ENCODE measurements at places on chromosomes 2 and 18.

GRCh38 chr18:31509571-31509970, 11.6 kb downstream of the DSG2 start:
- DNase-seq, result no peak

DNA sequence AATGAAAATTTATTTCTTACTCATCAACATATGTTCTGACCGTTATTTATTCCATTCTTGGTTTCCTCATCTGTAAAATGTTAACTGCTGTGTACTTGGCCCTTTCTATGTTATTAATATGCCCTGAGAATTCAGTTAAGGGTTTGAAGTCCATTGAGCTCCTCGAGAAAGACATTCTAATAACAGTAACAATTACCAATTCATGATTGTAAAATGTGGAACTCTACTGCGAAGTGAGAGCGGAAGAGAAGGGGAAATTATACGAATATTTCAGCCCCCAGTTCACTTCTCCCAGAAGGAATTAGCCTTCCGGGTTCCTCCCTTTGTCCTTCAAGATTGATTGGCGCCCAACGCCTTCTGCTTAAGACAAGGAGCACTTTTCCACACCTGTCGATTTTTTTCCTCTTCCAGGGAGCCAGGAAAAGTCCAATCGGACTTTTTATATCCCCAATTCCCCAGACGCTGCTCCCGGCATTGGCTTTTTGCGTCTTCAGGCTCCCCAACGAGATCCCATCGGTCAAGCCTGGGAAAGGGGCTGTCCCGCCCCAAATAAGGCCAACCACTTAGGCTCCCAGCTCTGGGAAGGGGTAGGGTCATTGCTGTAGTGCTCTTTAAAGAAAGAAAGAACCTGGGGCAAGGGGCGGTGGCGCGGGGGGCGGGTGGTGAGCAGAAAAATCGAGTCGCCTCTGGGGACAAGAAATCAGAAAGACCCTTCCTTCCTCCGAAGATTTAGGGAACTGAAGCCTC, 1.6 kb downstream of the DSC2 start:
- DNase-seq, result no peak

- DNase-seq, result no peak
Measured at GRCh38 chr2:232483923-232484627, 3.6 kb downstream of the ECEL1 start.

GRCh38 chr2:98866033-98866432, 70.0 kb downstream of the CRACDL start:
- DNase-seq, result no peak

DNA sequence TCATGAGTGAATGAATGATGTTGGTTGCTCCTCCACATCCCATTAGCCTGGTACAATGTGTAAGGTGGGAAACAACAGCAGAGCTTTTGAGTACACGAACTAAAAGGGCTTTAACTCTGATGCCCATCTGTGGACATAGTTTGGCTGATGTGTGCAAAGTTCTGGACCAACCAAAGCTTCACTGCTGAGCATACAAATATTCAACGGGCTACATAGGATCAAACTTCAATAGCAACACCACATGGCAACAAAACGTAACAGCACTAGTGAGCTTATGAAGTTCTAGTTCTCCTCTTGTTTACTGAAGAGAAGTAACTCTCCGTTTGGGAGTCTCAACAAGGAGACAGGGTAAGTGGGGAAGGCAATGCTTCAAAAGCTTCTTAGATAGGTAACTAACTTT, 20.4 kb downstream of the STAM2 start:
- DNase-seq, result no peak

GRCh38 chr18:10170375-10170774, 256.6 kb downstream of the VAPA start:
- no peak for DNase-seq

- DNase-seq, result no peak
Measured at GRCh38 chr2:190847504-190848081, 33.0 kb upstream of the GLS start.

DNA sequence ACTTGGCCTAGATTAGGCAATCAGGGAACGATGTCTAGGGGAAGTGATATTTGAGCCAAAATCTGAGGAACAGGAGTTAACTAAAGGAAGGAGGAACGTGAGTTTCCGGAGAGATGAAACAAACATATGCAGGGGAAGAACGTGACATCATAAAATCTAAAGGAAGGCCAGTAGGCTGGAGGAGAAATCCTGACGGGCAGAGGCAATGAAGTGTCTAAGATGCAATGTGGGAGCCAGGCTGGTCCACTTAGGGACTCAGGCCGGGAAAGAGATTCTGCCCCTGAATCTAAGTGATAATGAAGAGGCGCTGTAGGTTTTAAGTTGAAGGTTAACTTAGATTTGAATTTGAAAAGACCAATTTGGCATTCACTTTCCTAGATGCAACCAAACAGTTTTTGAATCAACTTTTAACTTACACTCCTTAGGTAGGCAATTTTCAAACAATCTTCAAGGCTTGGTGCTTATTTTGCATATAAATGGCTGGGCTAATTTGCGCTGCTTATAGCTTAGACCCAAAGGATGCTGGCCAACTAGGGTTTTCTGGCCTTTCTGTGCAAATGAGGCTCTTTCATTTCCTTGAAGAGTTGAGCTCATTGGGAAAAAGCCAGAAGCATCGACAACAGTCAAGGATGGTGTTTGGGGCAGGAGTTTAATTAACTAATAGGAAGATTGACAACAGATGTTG, 221.7 kb downstream of the SOX11 start:
- DNase-seq, result no peak

DNA sequence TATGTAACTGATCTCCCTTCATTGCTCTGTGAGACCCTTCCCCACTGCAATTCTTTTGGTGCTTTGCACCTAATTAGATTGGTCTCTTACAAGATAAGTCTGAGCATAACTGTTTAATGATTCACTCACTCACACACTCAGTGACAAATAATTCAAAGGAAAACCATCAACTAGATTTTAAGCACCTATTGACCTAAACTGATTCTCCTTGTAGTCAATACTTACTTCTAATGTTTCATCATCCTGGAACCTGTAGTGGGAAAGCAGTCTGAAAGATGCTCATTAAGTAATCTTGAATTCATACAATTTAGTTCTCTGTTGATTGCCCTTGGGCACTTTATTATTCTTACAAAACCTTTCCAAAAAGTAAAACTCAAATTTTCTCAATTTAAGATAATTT, 74.3 kb upstream of the COL5A2 start:
- DNase-seq, result no peak

GRCh38 chr18:38539371-38539770, 973.8 kb upstream of the CELF4 start:
- DNase-seq, result no peak

- DNase-seq, result no peak
Measured at GRCh38 chr2:102284611-102285010, 26.8 kb upstream of the IL1RL1 start.

- no peak for DNase-seq
Measured at GRCh38 chr18:22346953-22347605, 70.6 kb downstream of the CTAGE1 start.

- no peak for DNase-seq
Measured at GRCh38 chr2:236622660-236623059, 53.0 kb downstream of the ACKR3 start.

DNA sequence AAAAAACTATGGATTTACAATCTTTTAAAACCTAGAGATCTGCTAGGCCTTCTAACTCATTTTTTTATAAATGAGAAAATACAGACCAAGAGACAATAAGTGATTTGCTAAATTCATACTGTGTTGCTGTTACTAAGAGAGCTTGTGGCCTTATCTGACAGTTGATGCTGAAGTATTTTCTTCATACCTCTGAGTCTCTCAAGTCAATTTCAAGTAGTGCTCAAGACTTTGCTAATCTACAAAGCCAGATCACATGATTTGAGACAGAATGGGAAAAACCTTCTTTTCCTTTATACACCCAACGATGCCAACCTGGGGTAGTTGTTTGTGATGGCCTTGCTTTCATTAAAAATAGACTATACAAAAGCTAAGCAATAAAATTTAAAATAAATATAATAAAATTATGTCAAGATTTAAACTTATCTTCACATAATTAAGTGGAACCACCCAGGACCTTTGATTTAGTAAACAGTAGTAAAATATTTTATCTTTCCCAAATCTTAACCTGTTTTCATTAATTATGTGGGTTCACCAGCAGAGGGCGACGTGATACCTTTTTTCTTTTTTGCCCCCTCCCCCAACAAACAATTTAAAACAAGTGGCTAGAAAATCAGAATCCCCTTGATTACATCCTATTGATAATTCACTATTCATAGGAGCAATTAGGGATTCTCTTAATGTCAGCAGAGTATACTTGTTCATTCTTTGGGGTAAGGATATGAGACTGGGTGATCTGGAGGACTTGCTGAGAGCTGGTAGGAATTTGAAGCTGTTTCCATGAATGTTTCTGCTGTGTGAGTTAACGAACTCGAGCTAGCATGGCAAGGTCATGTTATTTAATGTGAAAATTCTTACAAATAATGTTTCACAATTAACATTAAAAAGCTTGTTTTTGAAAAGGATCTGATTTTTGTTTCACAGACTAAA, 49.6 kb upstream of the SLC5A7 start:
- DNase-seq, result no peak

GRCh38 chr2:85523903-85524335, 15.0 kb upstream of the MAT2A start:
- DNase-seq, result no peak

GRCh38 chr2:161134547-161135518, 25.4 kb upstream of the TANK start:
- DNase-seq, result no peak

DNA sequence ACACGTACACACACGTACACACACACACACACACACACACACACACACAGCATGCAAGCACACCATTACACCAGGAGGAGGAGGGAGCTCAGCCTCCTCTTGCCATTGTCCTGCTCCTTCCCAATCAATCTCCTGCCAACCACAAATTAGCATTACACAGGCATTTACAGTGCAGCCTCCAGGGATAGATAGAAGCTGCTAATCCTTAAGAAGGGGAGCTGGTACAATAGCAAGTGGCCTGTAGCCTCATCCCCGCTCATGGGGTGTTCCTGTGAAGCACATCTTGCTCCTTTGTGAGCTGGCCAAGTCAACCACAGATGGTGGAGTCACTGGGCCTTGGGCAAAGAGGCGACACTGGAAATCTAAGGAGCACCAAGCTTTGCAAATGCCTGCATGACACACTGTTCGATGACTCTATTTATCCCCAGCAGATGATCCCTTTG, 110.3 kb upstream of the PKDCC start:
- DNase-seq, result no peak

- DNase-seq, result no peak
Measured at GRCh38 chr2:233410196-233410760, 56.0 kb downstream of the DGKD start.

GRCh38 chr2:40554665-40555294, 102.9 kb upstream of the SLC8A1 start:
- peak; percentile 7 for DNase-seq

GRCh38 chr18:14962626-14963025, 214.7 kb downstream of the ANKRD30B start:
- DNase-seq, result no peak

DNA sequence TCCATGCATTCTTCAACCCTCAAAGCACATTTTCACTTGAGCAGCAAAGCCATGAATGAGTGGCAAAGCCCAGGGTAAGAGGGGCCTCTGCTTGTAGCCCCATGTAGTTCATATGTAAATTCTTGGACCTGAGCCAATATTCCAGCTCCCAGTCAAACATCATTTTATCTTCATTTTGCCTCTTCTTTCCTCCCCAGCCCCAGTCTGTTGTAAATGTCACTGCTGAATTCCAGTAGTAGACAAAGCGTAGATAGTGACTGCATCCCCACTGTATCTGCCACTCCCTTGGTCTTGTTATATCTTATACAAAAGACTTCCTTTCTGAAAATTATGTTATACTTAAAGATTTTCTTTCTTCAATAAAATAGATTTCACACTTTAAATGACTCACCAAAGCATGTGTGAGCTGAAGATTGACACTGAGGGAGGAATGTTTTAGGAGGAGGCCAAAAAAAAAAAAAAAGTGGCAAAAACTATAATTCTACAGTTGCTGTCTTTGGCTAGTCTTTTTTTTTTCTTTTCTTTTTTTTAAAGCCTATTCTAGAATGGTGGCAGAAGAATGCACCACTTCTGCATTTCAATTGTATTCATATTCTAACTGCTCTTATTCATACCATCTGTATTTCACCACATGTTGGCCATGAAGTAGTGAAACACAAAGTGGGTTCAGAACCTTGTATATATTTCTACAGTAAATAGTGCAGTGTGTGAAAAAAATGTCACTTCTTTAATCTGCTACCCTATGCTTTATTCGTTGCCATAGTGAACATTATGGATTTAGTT, 306.1 kb downstream of the CPS1 start:
- no peak for DNase-seq

DNA sequence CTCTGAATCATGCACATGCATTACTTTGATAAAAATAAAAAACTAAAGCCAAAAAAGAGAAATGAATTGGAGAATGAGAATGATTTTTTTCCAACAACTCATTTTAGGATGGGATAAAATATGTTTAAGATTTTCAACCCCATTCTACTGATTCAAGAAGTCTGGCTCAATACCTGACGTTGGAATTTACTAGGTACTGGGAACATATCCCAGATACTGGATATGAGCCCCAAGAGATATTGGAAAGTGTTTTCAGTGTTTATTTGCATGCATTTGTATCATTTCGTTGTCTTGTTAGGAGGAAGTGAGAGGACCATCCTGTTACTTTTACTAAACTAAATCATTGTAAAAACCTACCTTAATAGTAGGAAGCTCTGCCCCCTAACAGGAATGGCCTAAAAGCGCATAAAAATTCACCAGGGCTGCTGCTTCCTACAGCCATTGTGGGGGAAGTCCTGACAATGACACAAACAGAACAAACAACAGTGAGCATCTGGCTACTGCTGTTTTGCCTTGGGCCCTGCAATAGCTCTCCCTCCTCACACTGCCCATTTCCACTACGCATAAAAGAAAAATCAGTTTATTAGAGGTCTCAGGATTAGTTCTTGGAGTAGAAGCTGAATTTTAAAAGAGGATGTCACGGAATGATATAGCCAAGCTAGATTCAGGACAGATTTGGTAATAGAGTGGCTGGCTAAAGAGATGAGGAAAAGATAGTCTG, 35.2 kb downstream of the ANKAR start:
- no peak for DNase-seq

DNA sequence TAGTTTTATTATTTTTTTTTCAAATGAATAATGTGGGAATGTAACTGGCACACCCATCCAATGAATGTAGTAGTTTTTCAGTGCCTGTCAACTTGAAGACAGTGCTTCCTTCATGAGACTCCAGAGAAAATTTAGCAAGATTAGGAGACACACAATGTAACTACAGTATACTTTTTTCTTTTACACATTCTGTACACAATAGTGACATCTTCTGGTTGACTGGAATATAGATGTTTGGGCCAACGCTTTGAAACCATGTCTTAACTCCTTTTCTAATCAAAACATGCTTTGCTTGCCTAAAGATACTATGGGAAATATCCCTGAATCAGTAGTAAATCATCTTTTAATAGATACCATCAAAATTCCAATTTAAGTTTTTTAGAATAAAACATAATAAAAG, 229.5 kb upstream of the ZC3H15 start:
- DNase-seq, result no peak

DNA sequence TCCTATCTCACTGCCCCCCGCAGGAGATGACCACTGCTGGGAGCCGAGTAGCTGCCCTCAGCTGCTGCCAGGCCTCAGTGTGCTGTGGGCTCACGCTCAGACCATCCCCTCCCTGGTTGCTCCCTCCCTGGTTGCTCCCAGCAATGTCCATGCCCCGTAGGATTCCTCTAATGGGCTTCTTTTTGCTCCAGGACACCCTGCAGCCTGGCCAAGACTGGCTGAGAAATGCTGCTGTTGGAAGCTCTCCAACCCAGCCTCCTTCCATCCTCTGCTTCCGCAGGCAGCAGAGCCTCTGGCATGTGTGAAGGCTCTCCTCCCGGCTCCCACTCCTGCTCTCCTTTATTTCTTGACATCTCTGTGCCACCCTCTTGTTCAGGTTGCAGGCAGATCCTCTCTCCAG, 48.6 kb downstream of the SOX11 start:
- no peak for DNase-seq

Data from CD4-positive, alpha-beta T cell treated with Interleukin-6 at 100 ng/mL for 8 hours (primary cell).